Cerebellar nuclear complex (tissue), 1 donor: ENCODE measurements at places on chromosomes 4 and X.

DNA sequence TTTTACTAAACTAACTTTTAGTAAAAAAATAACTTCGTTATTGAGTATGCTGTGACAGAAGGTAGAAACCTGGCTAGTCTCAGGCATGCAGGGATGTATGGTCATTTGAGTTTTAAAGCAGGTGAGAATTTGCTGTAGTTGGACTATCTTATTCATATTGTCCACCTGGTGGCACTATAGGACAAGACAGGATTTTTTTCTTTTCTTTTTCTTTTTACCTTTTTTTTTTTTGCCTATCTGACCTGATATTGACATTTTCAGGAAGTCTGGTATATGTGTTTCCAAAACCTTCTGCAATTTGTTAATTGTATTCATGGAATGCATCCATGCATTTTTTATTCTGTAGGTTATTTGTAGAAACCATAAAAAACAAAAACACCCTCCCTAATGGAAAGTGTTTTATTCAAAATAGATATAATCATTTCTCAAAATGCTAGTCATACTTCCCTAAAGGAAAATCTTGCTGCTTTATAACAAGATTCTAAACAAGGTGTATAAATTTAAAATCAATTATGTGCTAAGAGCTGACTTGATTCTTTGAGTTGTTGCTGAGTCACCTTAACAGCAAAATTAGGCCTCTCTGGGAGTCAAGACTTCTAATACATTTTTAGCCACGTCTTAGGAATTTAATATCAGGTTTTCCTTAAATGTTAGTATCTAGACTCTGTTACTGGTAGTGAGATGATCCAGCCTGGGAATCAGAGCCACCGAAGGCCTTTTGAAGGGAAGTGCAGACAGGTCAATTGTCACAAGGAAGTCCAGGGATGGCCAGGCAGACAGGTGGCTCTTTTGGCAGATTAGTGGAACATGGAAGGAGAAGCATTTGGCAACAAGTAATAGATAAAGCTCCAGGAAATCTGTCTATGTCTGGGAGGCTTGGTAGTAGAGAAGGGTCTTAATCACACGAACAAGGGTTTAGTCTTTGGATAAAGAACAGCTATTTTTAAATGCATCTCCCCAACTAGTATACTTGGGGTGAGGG lies 201.3 kb upstream of the GNPDA2 start:
- DNase-seq = peak; percentile 25

GRCh38 chrX:110421500-110422455 lies 63.1 kb downstream of the RTL9 start:
- no peak for DNase-seq

GRCh38 chr4:870951-871350 lies 45.0 kb upstream of the CPLX1 start:
- no peak for DNase-seq

GRCh38 chrX:50780144-50780543 lies 33.9 kb downstream of the SHROOM4 start:
- DNase-seq = no peak

DNA sequence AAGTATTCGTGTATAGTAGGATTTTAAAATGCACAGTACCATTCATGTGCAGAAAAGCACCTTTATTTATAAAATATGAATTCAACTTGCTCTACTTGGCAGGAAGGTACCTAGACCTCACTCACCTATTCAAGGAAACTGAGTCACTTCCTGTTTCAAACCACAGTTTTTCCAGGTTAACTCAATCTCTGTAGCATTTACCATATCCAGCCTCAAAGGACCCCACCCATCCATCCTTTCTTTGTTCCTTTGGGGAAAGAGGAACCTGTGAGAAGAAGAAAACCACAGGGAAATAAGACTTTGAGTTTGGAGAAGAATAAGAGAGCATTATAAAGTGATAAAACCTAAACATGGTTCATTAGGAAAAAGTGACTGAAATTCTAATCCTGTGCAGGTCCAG lies 250.7 kb downstream of the CBR4 start:
- DNase-seq = no peak

DNA sequence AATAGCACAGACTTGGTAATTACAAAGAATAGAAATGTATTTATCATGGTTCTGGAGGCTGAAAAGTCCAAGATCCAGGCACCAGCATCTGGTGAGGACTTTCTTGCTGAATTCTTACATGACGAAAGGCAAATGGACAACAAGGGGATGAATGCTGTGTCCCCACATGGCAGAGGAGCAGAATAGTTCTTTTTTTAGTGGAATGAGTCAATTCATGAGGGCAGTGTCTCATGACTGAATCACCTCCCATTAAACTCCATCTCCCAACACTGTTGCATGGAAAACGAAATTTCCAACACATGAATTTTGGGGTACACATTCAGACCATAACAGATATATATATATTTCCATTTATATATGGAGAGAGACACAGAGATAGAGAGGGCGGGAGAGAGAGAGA lies 628.3 kb downstream of the TRIML1 start:
- DNase-seq = no peak

GRCh38 chrX:21373637-21374162 lies 518 bp upstream of the CNKSR2 start:
- no peak for DNase-seq

DNA sequence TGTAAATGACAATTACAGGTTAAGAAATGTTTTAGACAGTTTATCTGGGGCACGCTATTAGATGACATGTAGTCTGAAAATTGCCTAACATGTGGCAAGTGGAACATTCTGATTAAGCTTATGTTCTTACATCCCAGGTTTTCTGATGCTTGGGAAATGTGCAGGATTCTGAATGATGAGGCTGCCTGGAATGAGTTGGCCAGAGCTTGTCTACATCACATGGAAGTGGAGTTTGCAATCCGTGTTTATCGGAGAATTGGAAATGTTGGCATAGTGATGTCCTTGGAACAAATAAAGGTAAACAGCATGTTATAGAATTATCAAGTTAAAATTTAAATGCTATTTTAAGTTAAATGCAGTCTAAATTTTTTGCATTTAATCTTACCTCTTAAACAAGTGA lies 49.3 kb downstream of the WDR19 start:
- DNase-seq = no peak

- DNase-seq = no peak
Observed at GRCh38 chr4:172887959-172888358, 280.7 kb upstream of the GALNT7 start.

DNA sequence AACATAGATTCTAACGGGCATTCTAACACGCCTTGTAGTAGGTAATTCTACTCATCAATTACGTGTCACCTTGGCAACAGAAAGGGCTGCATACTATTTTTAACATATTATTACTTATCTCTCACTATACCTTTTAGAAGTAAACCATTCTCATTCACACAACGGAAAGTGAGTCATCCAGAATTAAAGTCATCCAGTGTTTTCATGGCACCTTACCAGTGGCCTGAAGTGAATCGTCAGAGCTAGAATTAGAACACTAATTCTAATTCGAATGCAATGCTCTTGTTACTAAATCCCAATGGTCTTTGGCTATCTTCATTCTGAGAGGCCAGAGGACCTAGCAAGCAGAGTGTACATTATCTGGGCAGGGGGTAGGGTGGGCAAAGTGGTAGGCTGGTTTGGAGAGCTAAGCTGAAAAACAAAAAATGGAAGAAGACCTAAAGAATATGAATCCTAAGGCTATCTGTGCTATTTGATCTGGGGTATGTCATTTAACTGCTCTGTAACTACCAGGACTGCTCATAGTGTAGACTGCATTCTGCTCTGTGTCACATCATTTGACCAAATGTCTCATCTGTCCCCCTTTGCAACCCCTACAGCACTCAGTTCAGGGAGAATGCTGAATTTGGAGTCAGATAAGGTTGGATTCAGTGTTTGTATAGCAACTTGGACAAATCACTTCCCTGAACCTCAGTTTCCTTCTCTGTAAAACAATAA lies 96.5 kb downstream of the HDAC8 start:
- DNase-seq = no peak

GRCh38 chr4:152972821-152973628 lies 36.9 kb downstream of the FHDC1 start:
- DNase-seq = no peak

- DNase-seq = no peak
Observed at GRCh38 chrX:20071511-20072079, 45.1 kb downstream of the MAP7D2 start.

DNA sequence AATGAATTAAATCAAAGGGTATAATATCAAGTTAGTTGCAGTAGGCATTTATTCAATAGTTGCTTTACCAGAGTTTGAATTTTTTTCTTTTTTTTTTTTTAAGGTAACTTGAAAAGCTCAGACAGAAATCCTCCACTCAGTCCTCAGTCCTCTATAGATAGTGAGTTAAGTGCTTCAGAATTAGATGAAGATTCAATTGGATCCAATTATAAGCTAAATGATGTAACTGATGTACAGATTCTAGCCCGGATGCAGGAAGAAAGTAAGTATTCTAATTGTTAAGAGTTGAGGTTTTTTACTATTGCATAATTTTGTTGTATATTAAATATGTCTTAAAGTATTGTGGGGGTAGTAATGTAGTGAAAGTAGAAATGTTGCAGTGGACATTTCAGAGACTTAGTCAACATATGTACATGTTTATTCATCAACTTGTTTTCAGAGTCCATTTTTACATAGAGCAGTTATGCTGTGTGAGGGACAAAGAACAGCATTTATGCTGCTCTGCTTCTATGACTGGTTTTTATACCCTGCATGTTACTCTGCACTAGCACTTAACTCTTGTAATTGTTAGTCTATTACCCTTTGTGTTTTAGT lies 38.4 kb downstream of the SLAIN2 start:
- no peak for DNase-seq

- no peak for DNase-seq
Observed at GRCh38 chrX:68372665-68373064, 60.6 kb downstream of the OPHN1 start.

- DNase-seq = no peak
Observed at GRCh38 chrX:78945186-78945912, at the start of gene P2RY10. Gene P2RY10 (plus strand): TSS chrX:78945391. CDS start chrX:78960521, 15,130 bp downstream.

GRCh38 chr4:155800685-155801343 lies 42.0 kb downstream of the GUCY1B1 start:
- DNase-seq = no peak

GRCh38 chr4:68570122-68570507 lies 6.0 kb downstream of the UGT2B17 start:
- DNase-seq = no peak

GRCh38 chr4:68518889-68519288 lies 57.2 kb downstream of the UGT2B17 start:
- no peak for DNase-seq

DNA sequence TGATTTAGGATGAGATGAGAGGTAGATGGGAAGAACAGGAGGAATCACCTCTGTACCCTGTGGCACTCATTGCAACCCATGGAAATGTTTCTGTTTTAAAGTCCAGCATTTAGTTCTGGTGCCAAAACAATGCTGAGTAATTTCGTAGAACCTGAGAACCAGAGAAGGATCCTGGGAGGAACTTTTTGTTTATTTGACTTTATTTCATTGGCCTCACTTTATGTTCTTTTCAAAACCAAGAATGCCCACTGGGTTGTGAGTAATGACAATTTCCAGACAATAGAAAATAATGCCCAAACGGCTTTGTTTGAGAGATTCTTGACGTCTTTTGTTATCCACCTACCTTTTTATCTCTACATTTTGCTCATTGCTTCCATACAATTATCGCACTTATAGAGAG lies 111.3 kb downstream of the SHROOM3 start:
- DNase-seq = no peak

GRCh38 chrX:137432609-137433008 lies 133.3 kb upstream of the ZIC3 start:
- DNase-seq = no peak

GRCh38 chrX:1807301-1807731 lies 192.5 kb downstream of the ASMT start:
- DNase-seq = no peak

- DNase-seq = no peak
Observed at GRCh38 chr4:8229331-8229975, 30.4 kb downstream of the SH3TC1 start.

DNA sequence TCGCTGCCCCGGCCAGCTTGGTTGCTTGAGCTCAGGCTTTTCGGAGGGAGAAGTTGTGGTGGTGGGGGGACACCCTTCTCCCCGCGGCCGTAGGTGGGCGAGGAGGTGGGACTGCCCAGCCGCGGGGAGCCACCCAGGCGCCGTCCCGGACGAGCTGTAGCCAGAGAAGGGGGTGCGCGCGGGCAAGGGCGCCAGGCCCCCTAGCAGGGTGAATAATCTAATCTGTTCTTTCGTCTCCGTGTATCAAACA lies 3.1 kb downstream of the MID1IP1 start:
- no peak for DNase-seq

DNA sequence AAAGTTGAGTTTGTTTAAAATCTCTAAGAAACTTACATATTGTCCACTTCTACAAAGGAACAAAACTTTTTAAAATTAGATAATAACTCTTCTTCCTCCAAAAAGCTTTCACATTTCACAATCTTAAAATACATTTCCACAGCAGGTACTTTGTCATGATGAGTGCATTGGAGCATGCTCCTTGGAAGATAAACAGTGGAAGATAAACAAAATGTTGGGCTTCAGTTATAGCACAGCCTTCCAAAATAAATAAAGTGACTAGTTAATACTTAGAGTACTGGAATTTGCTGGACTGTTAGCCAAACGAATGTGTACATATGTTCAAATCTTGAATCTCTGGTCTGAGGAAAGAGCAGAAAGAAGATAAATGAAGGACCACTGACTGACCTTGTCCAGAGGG lies 54.9 kb upstream of the PDE5A start:
- DNase-seq = no peak

GRCh38 chr4:183504930-183505610 lies at the start of gene ING2:
Gene ING2 (plus strand): TSS chr4:183505058. CDS start chr4:183505196, 138 bp downstream.
- no peak for DNase-seq

- DNase-seq = no peak
Observed at GRCh38 chr4:56348576-56348975, 38.7 kb downstream of the AASDH start.

GRCh38 chr4:24141836-24142235 lies 252.0 kb upstream of the PPARGC1A start:
- no peak for DNase-seq

GRCh38 chr4:181150191-181150590 lies 1093.0 kb upstream of the TENM3 start:
- DNase-seq = no peak
